NCI-H1436 treated with DMSO at 0.1 percent for 48 hours (cell line): ENCODE measurements at places on chromosomes 1 and 21.

DNA sequence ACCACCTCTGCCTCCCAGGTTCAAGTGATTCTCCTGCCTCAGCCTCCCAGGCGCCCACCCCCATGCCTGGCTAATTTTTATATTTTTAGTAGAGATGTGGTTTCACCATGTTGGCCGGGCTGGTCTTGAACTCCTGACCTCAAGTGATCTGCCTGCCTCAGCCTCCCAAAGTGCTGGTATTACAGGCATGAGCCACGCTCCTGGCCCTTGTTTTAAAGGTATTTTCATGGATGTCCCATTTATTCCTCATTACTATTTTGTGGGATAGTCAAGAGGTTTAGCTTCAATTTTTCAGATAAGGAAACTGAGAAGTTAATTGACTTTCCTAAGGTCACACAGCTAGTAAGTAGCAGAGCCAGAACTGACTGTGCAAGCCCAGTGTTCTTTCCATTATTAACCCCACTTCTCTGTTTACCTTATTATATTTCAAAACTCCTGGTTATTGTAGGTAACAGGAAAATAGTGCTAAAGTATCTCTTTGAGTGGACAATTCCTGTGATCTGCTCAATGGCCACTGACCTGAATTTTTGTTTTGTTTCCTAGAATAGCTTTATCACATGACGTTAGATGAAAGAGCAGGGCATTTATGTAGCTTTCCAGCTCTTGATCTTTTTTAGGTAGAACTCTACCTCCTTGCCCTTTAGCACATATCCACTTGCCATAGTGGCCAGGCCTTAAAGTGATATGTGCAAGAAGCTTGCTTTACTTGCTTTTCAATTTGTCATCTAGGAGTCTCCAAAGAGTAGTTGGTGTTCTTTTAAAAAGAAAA is 13.6 kb downstream of the ZYG11B start:
- no peak for DNase-seq

DNA sequence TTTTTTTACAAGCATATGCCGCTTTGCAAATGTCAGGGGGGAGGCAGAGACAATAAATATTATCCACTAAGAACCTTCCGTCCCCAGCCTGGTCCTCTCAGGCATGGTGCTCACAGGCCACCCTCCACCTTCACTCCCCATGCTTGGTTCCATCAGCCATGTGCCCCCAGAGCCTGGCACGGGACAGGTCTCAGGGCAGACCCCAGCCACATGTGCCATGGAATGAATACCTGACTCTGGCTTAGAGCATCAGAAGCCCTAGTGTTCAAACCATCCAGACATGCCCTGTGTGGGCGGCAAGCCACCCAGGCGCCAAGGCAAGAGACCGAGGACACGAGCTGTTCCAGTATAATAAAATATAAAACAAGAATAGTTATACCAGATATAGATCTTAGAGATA is 5.4 kb downstream of the LSS start:
- DNase-seq: no peak

DNA sequence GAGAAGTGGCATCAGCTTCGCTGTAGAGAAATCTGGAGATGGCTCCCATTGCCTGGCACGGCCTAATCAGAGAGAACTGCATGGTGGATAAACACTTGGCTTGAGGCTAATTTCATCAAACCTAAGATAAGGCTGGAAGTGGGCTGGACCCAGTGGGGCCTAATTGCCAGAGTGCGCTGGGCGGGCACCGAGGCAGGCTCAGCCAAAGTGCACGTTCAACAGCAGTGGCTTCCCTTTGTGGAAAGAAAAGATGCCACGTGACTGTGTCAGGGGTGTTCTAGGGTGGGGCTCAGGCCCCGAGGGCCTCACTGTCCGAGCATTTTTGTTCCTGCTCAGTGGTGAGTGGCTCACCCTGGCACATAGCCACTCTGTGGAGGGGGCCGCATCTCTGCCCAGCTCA is 5.8 kb downstream of the PLCH2 start:
- DNase-seq: peak; percentile 34

GRCh38 chr1:921011-921837 is 2.5 kb upstream of the SAMD11 start:
- no peak for DNase-seq

GRCh38 chr21:32413015-32413504 is 554 bp downstream of the EVA1C start:
- DNase-seq: no peak

DNA sequence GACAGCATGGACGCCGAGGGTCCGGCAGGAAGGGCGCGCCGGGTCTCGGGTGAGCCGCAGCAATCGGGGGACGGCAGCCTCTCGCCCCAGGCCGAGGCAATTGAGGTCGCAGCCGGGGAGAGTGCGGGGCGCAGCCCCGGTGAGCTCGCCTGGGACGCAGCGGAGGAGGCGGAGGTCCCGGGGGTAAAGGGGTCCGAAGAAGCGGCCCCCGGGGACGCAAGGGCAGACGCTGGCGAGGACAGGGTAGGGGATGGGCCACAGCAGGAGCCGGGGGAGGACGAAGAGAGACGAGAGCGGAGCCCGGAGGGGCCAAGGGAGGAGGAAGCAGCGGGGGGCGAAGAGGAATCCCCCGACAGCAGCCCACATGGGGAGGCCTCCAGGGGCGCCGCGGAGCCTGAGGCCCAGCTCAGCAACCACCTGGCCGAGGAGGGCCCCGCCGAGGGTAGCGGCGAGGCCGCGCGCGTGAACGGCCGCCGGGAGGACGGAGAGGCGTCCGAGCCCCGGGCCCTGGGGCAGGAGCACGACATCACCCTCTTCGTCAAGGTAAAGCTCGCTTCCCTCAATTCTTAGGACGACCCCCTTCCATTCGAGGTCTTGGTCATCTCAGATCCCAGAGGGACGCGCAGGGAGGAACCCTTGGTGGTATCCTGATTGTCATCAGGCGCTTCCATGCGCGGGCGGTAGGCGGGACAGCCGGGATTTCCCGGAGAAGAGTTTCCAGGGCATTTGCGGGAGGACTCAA is 1.6 kb downstream of the CLIC6 start:
- DNase-seq: no peak

GRCh38 chr1:24795236-24795635 is 50.0 kb downstream of the CLIC4 start:
- DNase-seq: no peak

- no peak for DNase-seq
Observed at GRCh38 chr1:107817206-107817605, 147.8 kb downstream of the VAV3 start.

GRCh38 chr1:226772446-226773139 is 33.5 kb upstream of the ITPKB start:
- no peak for DNase-seq

- no peak for DNase-seq
Observed at GRCh38 chr1:183106746-183107145, 79.3 kb upstream of the LAMC2 start.

DNA sequence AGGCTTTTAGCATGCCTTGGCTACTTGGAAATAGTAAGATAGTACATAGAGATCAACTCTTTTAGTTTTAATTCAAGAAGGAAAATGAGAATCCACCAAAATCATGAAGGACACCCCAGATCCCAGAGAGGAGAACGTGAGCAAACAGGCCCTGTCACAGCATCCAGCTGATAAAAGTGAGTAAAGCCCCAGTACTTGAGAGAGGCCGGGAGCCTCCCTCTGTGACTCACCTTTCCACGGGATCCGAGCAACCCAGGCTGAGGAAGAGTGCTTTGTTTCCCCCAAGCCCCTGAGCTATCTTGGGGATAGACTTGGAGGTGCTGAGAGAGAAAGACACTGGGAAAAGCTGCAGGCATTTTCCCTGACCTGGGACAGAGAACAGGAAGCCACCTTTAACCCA is 238.6 kb downstream of the DUSP10 start:
- DNase-seq: no peak

DNA sequence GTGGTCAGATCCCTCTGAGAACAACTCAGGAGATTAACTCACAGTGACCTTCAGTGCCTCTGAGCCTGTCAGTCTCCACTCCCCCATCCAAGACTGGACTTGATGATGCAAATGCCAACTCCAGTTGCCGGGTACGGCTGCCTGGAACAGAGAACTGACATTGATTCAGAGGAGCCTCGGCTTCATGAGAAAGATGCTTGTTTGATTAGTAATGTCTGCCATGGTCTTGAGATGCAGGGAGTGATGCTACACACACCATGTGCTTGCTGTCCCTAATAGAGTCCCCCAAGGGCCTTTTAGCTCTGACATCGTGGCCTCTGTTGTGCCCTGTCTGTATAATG is 51.8 kb upstream of the LRP8 start:
- DNase-seq: no peak

DNA sequence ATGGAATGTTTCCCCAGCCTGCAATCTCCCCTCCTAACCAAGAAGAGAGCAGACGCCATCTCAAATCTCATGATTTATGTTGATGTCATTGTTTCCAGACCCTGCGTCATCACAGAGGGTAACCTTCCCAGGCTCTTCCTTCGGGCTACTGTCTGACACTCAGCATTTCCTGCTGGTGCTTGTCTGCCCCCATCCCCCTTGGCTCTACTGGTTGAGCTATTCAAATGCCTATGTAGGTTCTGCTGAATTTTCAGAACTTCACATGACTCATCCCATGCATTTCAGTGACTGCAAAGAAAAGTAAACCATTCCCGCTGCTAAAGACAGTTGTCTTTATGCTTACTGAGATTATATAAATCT is 24.8 kb upstream of the ITPKB start:
- DNase-seq: no peak

DNA sequence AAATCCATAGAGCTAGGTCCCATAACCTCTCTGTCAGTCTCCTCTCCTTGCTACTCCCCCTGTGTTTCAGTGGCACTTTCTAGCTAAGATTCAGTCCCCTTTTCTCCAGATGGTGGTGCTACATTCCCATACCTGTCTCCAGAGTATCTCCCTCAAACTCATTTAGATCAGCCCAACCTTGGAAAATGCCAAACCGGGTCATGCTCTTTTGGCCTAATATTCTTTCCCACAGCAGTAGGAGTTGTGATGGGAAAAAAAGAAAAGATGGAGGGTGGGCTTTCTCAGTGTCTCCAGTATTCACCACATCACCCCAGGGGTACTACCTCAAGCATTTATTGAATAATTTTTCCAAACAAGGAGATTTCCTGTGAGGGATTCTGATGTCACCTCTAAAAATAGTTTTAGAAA is 3.2 kb upstream of the RXFP4 start:
- peak; percentile 32 for DNase-seq

DNA sequence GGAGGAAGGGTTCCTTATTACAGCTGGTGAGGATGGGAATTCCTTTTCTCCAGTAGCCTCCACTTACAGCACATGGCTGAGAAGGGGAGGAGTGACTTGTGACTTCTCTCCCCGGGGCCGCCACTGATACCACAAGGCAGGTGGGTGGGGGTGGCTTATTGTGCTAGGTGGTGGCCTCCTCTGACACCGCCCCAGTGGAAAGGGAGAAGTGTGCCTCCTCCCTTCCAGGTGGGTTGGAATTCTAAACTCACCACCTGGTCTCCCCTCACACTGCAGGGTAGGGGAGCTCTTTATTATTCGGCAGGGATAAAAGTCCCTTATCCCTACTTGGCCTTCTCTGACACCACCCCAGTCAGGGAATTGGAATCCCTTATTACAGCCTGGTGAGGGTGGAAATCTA is 89.5 kb downstream of the CCDC30 start:
- DNase-seq: no peak

GRCh38 chr1:21816602-21817302 is 4.7 kb downstream of the LDLRAD2 start:
- DNase-seq: no peak

GRCh38 chr1:162616848-162617247 is 15.4 kb upstream of the DDR2 start:
- DNase-seq: no peak

- no peak for DNase-seq
Observed at GRCh38 chr1:21337010-21337437, 46.8 kb upstream of the ECE1 start.

DNA sequence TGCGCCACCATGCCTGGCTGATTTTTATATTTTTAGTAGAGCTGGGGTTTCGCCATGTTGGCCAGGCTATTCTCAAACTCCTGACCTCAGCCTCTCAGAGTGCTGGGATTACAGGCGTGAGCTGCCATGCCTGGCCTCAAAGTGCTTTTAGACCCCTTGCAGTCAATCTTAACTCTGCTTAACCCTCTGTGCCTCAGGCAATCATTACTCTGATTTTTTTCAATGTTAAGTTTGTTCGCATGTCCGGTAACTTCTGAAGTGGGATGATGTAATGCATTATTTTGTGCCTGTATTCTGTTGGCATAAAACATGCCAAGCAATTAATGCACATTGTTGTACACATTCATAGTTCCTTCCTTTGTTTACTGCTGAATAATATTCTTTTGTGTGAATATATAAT is 18.6 kb downstream of the SMG7 start:
- DNase-seq: no peak

GRCh38 chr1:37776946-37777516 is 12.1 kb upstream of the EPHA10 start:
- no peak for DNase-seq
